ENCODE measurements at places on chromosomes 6 and 20.

DNA sequence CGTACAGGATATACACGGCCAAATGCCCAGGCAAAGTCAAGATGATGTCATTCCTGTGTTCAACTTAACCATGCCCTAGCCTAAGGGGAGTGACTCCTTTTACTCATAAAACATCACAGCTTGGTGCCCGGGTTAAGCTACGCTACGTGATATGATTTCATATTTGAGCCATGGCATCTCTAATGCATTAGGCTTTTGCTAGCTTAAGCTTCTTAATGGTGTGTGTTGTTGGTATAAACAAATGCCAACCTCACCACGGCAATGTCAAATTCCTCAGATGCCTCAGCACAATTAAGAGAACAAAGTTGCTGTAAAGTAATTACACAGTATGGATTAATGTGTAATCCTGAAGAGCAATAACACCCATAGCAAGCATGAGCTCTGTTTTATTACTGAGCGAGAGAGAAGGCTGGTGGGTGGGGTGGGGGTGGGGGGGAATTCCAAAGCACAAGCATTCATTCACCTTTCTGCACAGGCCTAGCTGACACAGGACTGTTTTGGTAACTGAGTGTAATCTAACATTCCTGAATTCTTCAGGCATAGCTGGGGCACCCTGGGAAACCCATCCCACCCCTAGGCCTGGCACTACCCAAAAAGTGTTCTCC lies 44.7 kb upstream of the CNKSR3 start:
- no peak for DNase-seq

DNA sequence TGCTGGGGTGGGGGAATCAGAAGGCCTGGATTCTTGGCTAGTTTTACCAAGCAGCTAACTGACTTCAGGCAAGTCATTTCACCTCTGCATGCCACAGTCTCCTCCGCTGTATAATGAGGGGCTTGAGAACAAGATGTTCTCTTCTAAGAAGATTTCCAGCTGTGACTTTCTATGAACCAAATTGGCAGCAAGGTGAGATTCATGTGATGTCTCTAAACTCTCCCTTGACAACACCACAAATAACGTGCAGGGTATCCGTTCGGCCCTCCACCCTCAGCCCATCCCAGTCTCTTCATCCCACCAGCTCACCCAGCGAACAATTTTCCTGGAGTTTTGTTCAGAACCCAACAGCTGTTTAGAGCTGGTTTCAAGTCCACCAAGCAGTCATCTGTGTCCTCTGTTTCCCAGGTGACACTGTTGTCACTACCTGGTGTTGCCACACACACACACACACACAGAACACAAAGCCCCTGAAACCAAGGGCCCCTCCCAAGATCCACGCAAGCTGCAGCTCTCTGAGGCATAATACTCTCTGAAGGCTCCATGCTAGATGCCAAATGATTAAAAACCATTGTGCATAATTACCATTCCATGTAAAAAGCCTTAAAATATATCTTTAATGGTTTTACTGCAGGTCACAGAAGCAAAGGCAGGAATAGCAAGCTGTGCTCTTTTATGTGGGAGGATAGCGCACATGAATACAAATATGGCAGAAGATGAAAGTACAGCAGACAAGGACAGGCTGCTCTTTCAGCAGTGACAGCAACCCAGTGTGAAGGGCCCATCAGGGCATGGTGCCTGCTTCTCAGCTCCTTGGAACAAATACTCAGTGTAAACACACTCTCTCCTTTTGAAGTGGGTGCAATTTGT lies 48.2 kb downstream of the ARHGAP18 start:
- DNase-seq = no peak

GRCh38 chr6:11315743-11316437 lies 83.4 kb upstream of the NEDD9 start:
- no peak for DNase-seq

DNA sequence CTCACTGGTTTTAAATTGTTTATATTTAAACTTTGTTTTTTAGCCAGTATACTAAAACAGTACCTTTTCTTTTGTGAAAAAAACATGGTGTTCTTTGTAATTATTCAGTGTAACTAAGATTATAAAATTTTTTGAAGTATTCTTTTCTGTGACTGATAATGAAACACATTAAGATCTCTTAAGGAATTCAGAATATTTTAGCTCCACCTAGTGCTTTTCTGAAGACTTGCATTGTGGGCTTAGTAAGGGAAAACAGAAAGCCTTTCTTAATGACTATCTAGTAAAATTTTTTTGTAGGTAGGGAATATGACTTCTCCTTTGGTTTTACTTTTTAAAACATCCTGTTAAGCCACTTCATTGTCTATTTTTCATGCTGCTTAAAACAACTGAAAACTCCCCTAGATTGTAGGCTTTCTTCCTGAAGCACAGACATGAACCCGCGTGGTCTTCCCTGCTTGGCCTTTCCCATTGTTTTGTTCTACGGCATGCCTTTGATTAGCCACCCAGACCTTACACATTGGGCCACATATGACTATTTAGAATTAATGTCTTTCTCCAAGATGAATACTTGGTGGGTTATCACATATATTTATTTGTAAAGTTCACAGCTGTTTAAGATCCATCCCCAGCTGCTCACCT lies 72.1 kb downstream of the AFDN start:
- no peak for DNase-seq

GRCh38 chr6:95819939-95820338 lies 195.8 kb upstream of the FUT9 start:
- no peak for DNase-seq

- DNase-seq = no peak
Observed at GRCh38 chr6:69349771-69350170, 447.0 kb downstream of the LMBRD1 start.

- DNase-seq = no peak
Observed at GRCh38 chr20:41116282-41116956, 20.9 kb upstream of the PLCG1 start.

DNA sequence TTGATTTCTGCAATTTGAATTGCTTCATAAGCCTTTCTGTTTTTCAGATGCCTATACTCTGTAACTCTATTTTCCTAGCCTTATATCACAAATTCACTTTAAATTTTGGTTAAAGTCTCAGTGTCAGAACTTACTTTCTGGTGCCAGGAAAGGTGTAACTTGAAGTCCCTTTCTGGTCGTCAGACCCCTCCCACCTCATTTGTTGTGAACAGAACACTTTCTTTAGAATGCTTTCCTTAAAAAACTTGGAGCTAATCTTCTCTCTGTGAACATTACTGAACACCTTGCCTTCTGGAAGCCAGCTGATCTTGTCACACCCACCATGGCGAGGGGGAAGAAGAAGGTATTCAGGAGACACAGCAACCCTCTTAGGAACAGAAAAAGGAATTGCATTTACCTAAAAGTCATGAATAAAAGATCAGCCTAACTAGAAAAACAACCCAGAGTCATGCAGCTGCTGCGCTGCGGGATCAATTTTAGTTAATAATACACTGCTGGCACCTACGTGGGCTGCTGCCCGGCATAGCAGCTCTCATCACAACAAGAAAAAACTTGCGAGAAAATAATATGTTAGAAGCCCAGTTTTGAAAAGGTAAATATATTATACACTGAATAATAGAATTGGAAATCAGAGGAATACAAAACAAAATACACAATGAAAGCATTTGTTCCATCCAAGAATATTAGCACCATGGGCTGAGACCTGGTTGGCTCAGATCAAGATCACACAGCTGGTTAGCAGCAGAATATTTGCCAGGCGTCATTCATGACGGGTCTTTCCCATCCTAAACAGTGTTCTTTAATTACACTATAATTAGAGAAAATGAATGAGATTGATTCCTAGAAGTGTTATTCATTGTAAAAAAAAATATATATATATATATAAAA lies 5.8 kb upstream of the FAM217A start:
- no peak for DNase-seq

DNA sequence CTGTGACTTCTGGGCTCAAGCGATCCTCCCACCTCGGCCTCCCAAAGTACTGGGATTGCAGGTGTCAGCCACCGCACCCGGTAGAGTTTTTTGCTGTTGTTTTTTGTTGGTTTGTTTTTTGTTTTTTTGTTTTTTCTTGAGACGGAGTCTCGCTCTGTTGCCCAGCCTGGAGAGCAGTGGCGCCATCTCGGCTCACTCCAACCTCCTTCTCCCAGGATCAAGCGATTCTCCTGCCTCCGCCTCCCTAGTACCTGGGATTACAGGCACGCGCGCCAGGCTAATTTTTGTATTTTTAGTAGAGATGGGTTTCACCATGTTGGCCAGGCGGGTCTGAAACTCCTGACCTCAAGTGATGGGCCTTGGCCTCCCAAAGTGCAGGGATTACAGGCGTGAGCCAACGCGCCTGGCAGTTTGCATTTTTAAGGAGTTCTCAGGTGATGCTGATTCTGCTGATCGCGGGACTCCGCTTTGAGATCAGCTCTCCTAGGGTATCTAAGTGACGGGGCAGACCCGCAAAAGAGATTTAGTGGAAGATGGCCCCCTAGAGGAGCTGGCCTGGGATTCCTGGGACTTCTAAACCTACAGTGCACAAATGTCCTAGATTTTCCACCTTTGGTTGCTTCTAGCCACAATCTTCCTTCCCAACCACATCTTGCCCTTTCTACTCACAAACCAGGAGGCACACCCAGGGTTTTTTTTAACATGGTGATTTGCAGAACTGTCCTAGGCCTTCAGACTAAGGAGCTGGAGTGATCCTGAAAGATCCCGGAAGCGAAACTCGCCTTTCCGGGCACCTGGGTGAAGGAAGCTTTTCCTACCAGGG lies 45.2 kb downstream of the DPPA5 start:
- DNase-seq = no peak

DNA sequence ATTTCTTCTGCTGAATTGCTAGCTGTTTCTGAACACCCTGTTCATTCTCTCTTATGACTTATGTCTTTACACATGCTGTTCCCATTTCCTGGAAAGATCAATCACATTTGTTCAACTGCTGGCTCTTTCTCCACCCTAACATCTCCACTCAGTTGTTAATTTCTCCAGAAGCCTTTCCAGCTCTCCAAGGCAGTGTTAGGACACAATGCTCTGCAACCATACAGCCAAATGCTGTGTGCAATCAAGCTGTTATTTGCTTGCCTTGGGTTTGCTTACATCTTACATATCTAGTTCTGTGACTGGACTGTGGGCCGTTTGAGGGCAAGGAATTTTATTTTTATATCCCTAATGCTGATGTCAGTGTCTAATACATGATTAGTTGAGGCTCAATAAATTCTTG lies 24.2 kb upstream of the CITED2 start:
- DNase-seq = no peak

DNA sequence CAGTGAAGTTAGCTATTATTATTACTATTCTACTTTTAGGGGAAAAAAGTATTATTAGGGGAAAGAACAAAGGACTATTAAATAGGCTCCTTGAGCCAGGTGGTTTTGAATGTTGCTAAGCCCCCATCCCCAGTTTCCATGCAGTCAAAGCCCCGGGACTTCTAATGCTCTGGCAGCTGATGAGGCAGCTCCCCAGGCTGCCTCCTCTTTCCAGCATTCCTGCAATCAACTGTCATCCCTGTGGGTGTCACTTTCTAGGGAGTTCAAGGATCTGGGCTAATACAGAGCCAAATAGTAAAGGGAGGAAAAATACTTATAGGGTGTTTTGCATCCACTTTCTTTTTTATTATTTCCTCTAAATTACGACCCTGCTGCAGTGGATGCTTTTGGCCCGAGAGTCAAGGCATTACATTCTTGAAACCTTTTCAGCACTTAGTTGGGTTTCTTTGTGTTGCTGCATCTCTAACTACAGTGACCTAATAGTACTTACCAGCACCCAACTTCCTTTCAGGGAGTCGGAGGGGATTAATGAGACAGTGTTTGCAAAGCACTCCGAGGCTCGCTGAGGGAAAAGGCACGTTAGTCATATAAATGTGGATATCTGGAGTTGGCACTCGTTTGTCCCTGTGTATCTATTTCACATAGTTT lies 303.9 kb upstream of the MAP3K7 start:
- no peak for DNase-seq

DNA sequence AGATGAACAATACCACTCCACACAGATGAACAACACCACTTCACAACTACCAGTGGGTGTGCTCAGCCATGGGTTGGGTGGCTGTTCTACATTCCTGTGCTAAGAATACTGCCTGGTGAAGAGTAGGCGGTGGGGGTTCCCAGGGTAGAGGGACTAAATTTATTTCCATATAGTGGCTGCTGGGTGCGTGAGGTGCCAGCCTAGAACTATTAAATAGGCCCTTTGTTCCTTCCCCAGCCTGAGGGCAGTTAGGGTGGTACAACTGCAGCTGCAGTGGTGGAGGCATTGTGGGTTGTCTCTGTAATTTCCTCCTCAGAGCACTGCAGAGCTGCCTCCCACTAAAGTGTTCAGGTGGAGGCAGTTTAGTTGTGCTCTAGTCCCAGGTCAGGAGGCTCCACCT lies 618.4 kb downstream of the MMUT start:
- DNase-seq = no peak

GRCh38 chr20:44501448-44501847 lies 20.4 kb downstream of the SERINC3 start:
- DNase-seq = no peak

DNA sequence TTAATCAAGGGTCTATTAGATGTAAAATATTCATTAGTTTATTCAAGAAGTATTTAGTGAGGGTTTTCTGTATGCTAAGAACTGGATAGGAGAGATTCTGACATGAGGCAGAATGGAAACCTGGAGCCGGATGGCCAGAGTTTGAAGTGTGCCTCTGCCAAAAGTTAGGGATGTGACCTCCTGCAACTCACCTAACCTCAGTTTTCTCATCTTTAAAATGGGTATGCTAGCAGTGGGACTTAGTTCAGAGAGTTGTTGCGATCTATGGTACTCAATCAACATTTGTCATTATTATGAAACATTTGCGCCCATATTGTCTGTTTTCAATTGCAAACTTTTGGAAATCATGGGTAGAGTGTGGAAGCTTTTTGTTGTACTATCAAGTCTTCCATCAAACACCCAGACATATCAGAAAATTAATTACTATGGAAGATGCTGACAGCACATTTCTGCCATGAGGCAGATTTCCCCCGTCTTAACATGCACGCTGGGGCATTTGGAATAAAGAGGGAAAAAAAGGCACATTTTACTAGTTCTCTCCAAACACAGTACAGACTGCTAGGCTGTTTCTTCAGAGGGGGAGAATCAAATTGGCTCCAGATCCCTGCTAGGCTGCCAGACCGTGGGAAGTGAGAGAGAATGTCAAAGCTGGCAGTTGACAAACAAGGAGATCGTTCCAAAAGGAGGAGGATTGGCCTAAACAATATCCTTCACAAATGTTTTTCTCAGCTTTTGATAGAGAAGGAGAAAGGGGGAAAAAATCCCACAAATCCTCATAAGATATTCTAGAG lies 205.3 kb upstream of the TSHZ2 start:
- no peak for DNase-seq

DNA sequence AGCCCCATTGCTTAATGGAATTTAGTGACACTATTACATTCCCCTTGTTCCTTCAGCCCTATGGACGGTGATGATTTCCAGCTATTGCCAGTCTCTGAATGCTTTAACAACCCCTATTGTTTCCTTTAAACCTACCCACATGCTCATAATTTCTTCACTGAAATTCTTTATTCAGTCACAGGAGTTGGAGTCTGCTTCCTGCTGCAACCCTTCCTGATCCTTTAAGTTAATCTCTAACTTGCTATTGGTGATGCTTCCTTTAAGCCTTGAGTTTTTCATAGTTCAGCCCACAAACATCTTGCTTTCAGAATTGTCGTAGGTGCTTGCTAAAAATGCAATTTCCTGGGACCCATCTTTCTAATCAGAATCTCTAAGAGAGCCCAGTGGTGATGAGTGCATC lies 66.3 kb upstream of the TNFAIP3 start:
- no peak for DNase-seq
